ENCODE measurements at places on chromosomes 7 and 10. TPM values are rescaled to one million over a fixed set of nuclear protein-coding genes. Genes with fewer than 3 reads are reported as not detected.

GRCh38 chr10:131584287-131584686, 272.8 kb upstream of the TCERG1L start:
- DNase-seq, result no peak

DNA sequence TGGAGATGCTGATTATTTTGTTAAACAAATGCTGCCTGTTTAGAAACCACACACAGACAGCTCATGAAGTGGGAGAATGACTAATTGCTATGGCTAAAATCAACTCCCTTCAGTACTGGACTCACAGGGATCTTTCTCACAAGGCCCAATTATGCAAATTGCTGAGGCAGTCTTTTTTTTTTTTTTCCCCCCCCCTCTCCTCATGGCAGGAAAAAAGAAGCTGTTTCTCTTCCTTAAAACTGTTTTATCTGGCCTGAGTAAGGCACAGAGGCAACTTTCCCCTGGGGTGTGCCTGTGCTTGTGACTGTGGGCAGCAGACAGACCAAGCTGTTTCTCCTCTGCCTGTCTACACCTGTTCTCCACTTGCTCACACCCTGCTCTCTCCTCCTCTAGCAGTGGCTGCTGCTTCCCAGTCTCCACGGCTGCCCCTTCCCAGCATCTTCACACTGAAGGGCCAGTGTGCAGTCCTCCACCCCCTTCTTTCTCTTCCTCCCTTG, 65.4 kb upstream of the STEAP1B start:
- no peak for DNase-seq

Gene PDIA4
- 210 TPM for total RNA-seq

Gene OIT3
- under 0.01 TPM for total RNA-seq

DNA sequence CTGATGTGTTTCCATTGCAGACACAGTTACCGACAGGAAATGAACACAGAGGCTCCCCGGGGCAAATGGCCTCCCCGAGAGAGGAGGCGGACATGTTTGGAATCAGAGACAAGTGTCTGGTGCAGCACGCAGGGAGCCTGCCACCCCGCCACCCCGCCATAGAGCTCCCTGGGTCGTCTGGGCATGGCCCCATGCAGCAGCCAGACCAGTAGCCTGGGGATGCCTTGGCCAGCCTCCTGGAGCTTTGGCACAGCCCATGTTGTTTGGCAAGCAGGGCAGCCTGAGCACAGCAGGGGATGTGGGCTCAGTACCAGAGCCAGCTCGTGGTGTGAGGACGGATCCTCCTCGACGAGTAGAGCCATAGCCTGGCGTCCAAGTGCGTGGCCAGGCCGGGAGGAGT, 80.8 kb downstream of the NKX6-2 start:
- no peak for DNase-seq

DNA sequence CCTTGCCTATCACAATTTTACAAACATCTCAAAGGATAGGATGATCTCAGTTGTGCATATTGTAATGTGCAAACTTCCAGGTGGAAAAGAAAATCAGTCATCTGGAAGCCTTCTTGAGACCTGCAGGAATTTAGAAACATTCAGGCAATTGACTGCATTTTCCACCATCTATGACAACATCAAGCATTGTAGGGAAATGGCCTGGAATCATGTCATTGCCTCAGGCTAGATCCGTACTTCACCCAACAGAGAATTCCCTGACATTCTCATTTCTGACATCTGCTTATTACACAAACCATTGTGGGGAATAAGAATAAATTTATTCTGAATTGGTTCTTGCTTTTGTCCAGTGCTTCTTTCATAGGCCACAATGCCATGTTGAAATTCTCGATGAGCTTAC, 124.9 kb upstream of the NPVF start:
- DNase-seq, result no peak

Measured in lung microvascular endothelial cell (primary cell).